ENCODE measurements at places on chromosomes 11 and 22.

DNA sequence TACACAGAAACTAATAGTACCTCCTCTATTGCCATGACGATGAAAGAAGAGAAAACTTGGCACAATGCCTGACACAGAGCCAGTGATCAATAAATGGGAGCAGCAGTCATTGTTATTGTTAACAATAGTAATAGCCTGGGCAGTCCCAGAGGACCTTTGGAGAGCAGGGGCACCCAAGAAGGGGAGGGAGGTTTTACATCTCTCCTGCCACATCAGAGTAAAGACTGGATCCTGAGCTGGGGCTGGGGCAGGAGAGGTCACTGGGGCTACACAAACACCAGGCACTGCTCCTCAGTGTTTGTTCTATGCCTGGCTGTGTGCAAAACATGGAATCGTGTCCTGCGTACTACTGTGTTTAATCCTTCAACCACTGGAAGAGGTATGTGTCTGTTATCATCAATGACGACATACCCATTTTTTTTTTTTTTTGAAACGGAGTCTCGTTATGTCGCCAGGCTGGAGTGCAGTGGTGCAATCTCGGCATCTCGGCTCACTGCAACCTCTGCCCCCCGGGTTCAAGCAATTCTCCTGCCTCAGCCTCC lies 25.0 kb upstream of the CREB3L1 start:
- DNase-seq: no peak

DNA sequence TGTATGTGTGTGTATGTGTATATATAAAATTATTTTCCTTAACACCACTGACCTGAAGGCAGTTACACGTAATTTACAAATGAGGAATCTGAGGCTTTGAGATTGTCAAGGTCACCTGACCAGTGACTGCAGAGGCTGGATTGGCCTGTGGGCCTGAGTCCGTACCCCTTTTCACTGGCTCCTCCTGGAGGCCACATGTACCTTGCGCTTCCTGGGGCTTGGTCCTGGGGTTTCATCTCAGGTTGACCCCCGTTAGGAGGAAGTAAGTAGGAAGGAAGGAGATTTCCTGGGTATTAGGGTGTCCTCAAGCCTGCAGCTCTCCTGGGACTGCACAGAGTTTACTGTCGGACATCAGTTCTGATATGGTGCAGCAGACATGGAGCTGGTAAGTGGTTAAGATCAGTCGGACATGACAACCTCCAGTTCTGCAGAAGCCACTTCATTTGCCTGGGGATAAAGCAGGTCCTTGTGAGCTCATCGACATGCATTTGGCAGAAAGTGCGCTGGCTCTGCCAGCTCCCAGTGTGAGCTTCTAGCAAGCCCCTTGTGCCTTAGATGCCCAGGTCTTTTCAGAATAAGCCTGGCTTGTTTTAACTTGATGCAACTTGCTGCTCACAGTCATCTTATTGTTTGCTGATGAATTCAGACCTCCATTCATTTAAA lies 36.6 kb downstream of the ST3GAL4 start:
- peak; percentile 93 for DNase-seq

- no peak for DNase-seq
Measured at GRCh38 chr11:111059726-111060125, 185.8 kb upstream of the POU2AF2 start.

DNA sequence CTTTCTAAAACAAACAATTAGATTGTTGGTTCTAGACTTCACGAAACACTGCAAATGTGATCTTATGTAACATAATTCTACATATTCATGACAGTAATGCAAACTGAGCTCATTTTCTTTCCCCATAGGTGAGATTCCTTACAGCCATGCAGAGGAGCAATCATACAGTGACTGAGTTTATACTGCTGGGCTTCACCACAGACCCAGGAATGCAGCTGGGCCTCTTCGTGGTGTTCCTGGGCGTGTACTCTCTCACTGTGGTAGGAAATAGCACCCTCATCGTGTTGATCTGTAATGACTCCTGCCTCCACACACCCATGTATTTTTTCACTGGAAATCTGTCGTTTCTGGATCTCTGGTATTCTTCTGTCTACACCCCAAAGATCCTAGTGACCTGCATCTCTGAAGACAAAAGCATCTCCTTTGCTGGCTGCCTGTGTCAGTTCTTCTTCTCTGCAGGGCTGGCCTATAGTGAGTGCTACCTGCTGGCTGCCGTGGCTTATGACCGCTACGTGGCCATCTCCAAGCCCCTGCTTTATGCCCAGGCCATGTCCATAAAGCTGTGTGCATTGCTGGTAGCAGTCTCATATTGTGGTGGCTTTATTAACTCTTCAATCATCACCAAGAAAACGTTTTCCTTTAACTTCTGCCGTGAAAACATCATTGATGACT lies 1.5 kb downstream of the OR9G1 start:
- no peak for DNase-seq

All from NB4 (cell line).